Activated T-cell treated with anti-CD3 and anti-CD28 coated beads for 4 hours (primary cell): ENCODE measurements at places on chromosomes 7 and 10.

- DNase-seq = no peak
These were observed 57.8 kb downstream of the EVX1 start for GRCh38 chr7:27300421-27300820.

- no peak for DNase-seq
These were observed 422.3 kb downstream of the DGKB start for GRCh38 chr7:14480281-14480680.

DNA sequence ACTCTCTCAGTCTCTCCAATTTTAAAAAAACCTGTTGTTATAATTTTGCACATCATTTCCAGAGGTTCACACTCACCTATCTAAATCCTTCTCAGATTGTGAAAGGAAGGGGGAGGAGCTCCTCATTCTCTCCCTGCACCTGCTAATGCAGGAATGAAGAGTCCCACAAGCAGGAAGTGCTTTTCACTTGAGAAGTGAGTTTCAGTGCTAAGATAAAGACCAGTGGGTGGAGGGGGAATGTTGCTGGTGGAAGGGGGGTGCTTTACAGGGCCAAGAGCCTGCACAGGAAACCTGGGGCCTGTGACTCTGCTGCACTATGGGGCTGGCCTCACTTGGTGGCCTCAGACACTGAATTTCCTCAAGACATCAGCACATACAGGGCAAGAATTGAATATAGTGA is 176.4 kb downstream of the PTPN20 start:
- no peak for DNase-seq

- DNase-seq = no peak
These were observed 21.8 kb downstream of the KBTBD2 start for GRCh38 chr7:32869716-32870115.

DNA sequence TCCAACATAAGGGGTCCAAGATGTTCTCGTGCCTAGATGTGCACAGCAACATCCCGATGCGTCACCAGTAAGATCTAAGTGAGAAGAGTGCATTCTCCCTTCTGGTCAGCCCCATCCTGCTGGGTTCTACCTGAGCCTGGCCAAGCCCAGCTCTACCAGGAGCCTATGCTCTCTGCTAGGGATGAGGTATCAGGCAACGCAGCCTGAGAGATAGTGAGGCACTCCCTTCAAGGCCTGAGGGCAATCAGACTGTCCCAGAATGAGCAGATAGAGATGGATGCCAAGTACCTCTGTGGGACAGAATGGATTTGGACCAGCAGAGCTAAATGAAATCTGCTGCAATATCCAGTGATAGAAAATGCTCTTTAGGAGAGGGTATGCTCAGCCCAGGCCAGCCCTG is 26.7 kb downstream of the DDC start:
- DNase-seq = no peak

DNA sequence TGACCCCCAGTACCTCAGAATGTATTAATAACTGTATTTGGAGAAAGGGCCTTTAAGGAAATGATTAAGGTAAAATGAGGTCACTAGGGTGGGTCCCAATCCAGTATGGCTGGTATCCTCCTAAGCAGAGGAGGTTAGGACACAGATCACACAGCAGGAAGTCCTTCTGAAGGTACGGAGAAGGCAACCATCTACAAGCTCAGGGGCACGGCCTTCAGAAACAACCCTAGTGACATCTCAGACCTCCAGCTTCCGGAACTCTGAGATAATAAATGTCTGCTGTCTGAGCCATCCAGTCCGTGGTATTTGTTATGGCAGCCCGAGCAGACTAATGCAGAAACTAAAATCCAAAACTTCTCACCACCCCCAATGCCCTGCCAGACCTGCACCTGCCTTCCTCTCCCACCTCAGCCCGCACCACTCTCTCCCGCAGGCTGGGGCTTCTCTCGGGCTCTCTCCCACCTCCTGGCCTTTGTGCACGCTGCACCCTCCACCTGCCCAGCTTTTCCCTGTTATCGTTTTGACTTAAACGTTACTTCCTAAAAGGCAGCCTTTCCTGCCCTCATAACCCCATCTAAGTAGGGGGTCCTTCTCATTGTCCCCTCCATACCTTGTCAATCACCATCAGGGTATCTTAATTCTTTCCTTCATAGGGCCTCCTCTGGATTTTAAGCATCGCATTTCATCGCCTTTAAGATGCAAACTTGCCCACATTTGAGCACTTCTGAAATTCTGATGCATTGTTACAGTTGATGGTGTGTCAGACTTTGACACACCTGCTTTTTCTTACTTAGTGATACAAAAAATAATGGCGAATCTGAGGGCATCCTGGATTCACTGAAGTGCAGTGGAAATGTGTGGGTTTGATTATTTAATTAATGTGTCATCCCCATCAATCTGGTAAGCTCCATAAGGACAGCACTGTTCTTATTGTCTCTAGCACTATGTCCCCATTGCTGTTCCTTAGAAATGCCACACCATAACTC is 32.2 kb upstream of the AQP1 start:
- DNase-seq = no peak

- no peak for DNase-seq
These were observed 128.0 kb downstream of the USP6NL start for GRCh38 chr10:11483201-11484148.

DNA sequence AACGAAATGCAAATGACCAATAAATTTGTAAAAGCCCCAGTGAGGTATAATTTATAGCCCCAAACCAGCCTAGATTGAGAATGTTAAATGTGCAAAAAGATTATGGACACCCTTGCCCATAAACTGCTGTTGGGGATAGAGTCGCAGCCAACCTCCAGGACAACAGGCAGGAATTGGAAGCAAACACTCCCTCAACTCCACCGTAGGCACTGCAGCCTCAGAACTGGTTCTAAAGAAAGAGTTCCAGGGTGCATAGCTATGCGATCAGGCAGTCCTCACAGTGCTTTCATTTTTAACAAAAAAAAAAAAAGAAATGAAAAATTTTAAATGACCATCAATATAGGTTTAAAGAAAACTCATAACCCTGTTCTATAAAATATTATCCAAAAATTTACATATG is 86.2 kb downstream of the CXCL12 start:
- no peak for DNase-seq

- DNase-seq = no peak
These were observed 42.6 kb downstream of the OTUD1 start for GRCh38 chr10:23481363-23481961.

DNA sequence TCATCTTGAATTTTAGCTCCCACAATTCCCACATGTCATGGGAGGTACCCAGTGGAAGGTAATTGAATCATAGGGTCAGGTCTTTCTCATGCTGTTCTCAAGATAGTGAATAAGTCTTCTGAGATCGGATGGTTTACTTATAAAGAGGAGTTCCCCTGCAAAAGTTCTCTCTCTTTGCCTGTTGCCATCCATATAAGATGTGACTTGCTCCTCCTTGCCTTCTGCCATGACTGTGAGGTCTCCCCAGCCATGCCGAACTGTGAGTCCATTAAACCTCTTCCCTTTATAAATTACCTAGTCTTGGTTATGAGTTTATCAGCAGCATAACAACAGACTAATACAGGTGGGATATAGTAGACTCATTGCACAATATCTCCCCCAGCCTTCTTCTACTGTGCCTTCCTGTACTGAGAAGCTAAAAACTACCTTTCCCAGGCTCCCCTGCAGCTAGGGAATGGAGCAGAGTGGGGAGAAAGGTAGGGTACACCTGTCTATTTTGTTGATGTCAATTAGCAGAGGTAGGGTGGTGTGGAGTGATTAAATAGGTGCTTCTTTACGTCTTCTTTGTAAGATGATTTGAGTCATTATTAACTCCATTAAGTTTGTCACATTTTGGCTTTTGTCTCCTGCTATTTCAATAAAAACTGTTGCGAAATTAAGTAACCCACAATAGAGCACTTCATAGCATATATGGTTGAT is 48.2 kb upstream of the EBLN1 start:
- no peak for DNase-seq

GRCh38 chr7:154451480-154452457 is 399.6 kb downstream of the DPP6 start:
- no peak for DNase-seq
